ENCODE measurements at places on chromosomes 2 and 18.

DNA sequence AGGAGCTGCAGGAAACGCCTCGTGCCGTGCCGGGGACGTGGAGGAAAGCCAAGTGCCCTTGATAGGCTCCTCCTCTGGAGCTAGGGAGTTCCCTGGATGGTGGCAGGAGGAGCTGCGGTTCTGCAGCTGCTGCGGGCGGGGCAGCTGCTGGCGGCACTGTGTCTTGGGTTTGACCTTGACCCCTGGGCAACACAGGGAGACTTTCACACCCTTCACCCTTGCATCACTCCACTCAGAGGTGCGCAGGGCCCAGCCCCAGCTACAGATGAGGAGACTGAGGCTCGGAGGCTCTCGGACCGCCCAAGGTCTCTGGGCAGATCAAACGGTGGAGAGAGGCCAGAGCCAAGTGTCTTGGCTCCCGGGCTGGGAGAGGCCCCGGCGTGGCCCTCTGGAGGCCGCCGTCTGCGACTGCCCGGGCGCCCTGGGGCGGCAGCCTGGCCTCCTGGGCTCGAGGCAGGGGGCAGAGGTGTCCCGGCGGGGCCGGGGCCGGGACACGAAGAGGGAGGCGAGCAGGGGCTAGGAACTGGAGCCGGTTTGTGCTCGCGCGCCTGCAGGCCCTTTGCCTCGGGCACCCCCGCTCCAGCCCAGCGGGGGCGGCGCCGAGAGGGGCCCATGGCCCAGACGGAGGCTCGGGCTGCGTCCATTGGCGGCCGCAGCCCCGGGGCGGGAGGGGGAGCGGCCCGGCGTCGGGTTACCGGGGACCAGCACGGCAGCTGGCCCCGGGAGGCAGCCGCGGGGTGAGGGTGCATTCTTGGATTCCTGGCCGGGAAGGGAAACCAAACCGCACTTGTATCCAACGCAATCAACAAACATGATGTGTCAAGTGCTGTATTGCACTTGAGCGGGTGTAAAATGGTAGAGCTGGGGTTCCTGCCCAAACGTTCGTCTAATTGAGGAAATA is 129.6 kb upstream of the SLC1A4 start:
- DNase-seq = no peak

DNA sequence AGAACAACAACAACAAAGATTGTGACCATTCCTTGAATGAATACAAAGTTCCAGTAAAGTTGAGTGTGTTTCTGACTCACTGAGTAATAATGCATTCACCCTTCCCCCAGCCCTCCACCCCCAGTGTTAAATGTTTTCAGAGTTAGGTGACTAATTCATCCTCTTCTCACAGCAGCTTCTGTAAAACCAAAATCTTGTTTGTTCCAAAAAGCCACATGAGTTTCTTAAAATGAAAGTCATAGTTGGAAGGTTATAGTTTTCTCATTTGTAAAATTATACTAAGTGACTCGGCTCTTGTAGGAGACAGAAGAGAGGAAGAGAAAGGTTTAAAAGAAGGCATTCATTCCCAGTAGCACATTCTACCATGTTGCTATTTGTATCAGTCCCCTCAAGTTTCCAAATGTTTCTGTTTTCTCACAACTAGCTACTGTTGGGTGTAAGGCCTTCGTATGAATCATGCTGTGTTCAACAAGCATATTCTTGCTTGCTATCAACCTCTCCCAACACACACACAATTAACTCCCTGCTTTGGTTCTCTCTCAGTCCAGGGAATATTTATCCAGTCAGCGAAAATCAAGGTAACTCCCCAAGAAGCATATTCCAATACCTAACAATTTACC is 75.3 kb downstream of the MBD2 start:
- no peak for DNase-seq

- no peak for DNase-seq
These were observed 36.9 kb downstream of the MBP start for GRCh38 chr18:77095391-77096371.

DNA sequence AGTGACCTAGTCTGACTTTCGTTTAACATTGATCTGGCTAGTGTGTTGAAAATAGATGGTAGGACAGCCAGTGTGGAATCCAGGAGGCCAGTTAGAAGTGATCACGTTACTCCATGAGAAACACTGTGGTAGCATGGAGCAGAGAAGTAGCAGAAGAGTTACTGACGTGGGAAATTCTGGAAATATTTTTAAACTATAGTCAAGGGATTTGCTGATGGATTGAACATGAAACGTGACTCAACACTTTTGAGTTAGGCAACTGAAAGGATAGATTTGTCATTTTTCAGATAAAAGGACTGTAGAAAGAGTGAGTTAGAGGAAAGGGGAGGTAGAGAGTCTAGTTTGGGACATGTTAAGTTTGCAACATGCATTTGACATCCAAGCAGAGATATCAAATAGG is 130.4 kb downstream of the IRS1 start:
- no peak for DNase-seq

- no peak for DNase-seq
These were observed 308.1 kb downstream of the OSR1 start for GRCh38 chr2:19050354-19050753.
